Peyer's patch (tissue), 4 donors: ENCODE measurements at places on chromosomes 7 and 10.

DNA sequence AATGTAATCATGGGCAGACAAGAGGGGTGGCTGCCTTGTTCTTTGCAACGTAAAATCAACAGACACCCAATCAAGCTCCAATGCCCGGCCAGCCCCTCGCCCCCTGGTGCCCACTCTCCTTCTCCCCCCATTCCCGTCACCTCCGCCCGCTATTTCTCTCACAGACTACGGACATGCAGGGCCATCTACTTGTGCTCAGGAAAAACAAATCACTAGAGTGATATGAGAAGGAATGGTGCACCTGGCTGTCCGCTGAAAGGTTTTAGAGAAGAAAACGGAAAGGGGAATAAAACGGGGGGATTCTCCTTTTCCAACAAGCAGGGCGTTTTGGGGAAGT, 396 bp downstream of the GRM8 start:
- no peak for DNase-seq

DNA sequence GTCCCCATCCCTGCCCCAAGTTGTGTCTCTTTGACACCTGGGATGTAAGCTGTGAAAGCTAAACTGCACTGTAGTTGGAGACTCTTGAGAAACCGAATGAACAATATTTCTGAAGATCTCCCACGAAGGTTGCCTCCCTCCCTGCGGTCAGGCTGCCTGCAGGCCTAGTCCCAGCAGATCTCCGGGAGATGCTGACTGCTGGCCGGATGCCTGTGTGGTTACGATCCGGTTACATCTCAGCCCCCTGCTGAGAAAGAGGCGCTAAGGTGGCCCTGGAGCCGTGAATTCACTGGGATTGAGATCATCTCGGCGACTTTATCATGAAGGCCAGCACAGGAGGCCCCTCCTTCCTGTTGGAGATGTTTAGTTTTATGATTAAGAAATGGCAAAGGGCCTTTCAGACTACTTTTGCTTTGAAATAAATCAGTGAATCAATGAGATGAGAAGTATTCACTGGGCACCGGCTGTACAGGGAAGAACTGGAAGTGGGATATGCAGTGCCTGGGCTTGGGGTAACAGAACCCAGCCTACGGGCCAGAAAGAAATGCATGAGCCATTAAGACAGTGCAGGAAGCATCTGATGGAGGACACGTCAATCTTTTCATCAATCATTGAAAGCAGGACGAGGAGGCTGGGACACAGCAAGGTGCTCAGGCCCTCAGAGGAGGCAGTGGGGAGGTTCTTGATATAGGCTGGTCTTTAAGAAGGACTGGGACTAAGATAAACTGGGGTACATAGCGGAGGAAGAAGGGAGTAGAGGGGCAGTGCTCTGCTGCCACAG, 177.6 kb downstream of the PRKAG2 start:
- DNase-seq: no peak

DNA sequence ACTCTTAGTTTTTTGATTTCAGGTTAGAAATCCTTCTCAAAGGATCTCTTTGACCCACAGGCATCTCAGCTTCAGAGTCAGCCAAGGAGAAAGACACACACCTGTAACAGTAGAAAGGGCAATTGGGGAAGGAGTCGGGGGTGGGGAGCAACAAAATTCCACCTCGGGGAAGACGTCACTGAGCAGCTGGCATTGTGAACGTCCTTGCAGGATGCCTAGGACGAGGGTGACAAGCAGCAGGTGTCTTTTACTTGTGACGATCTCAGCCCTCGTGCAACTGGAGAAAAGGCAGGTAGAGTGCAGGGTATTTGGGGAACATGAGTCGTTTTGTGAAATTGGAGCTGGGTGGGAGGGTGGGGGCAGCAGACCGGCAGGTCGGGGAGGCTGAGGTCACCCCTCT, 627.0 kb downstream of the ACTR3B start:
- no peak for DNase-seq

- no peak for DNase-seq
Observed at GRCh38 chr7:64951250-64951848, 39.5 kb downstream of the ZNF117 start.

- no peak for DNase-seq
Observed at GRCh38 chr10:184911-185310, 49.7 kb downstream of the ZMYND11 start.

DNA sequence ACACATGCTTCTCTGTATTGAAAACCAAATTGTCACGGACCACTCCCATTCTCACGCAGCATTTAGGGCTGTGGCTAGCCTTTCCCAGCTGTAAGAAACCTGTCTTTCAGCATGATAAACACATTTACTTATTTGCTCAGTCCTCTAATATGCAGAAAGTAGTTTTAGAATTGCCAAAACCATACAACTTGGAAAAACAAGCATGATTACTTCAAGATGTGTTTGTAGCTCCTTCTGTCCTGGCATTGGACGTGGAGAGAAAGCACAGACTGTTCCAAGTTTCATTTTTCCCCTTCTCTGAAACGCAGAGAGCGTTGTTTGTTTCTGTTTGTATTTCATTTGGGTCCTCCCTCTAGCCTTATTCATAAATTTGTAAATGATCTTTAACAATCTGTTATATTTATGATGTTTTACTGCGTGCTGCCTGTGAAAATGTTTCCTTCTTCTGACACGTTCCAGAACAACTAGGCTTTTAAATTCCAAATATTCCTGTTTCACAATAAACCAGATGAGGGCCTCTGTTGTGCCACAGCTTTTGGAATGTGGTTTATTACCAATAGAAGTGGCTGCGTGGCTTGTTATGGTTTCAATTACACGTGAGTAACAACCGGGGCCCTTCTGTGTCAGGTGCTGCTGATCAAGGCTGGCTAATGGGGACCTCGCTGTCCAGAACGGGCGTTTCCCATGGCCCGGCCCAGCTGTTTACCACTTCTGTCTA, 26.1 kb downstream of the MNX1 start:
- no peak for DNase-seq

DNA sequence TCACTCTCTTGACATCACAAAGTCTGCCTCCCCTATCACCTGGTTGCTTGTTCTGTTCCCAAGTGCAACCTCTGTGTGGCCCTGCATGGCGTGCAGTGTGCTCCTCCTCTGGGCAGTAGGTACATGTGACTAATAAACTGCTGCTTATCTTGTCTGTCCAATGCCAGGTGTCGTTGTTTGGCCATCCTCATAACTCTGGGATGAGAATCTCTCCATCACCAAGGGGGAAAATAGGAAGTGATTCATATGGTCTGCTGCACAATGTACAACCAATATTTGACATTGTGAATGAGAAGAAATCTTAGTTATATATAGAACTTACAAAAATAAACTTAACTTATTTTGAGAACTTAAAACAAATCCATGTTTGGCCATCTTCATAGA, 135.2 kb downstream of the INHBA start:
- DNase-seq: no peak

DNA sequence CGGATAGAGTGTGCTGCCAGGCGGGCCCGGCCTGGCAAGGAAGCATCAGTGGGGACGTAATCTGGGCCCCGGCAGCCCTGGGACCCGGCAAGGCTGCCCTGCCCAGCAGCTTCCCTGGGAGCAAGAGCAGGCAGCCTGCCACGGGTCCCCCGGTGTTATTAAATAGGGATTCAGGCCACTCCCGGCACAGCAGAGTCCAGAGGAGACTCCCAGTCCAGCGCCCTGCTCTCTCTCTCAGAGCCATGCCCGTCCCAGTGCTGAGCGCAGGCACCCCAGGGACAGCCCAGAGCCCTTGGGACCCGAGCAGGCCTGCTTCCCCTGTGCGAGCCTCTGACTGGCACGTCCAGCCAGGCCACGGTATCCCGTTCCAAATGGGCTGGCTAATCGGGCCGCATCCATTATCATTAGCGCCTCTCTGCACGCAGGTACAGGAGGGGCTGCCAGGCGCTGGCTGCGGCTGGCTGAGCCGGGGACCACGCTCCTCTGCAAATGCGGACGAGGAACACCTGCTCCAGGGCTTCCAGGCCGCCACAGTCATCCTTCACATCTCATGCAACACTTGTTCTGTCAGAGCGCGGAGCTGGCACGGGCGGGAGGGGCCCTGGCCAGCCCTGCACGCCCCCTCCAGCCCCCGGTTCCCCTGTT, 344.2 kb upstream of the MKI67 start:
- DNase-seq: no peak

- DNase-seq: no peak
Observed at GRCh38 chr7:64101943-64102655, 56.9 kb downstream of the ZNF727 start.

- no peak for DNase-seq
Observed at GRCh38 chr10:57986422-57986821, 281.3 kb downstream of the IPMK start.

GRCh38 chr7:101245147-101245668, 327 bp upstream of the FIS1 start:
- no peak for DNase-seq

- DNase-seq: no peak
Observed at GRCh38 chr7:138382862-138383565, 77.0 kb upstream of the TRIM24 start.

GRCh38 chr10:45433716-45434469, 59.9 kb downstream of the ALOX5 start:
- DNase-seq: no peak

DNA sequence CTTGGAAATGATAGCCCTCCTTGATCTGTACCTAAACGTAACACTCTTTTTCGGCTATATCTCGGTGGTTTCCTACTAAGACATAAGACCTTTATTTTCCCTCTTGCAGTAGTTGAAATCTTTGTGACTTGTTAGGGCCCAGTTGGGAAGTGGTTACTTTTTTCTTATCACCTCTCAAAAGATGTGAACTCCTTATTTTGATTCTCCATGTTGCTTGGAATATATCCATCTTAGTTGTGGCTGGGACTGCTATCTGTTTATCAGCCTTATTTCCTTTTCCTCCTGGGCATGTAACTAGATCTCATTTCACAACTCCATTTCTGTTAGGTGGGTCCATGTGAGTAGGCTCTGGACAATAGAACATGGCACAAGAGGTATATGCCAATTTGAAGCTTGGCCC, 4.1 kb upstream of the CPED1 start:
- DNase-seq: no peak
